ENCODE measurements at places on chromosomes 6 and 20. TPM values are rescaled to one million over a fixed set of nuclear protein-coding genes. Genes with fewer than 3 reads are reported as not detected.

The ROS1 gene
- total RNA-seq: 0.13 TPM

The BMP7 gene
- 0.72 TPM for total RNA-seq

The MLIP gene
- total RNA-seq: not detected

The SEMG1 gene
- total RNA-seq: not detected

The PPP1R16B gene
- total RNA-seq: 0.12 TPM

The VWA7 gene
- 2.0 TPM for total RNA-seq

The ADGRF5 gene
- not detected for total RNA-seq

The ARHGAP40 gene
- total RNA-seq: 0.02 TPM

The GGTLC1 gene
- not detected for total RNA-seq

The MYLK2 gene
- total RNA-seq: 0.35 TPM

The TOX2 gene
- total RNA-seq: 11.2 TPM

The GJA10 gene
- not detected for total RNA-seq

The PACRG gene
- not detected for total RNA-seq

The IRF4 gene
- 0.45 TPM for total RNA-seq

The PGC gene
- not detected for total RNA-seq

The DNAAF9 gene
- total RNA-seq: 4.8 TPM

The GHRH gene
- total RNA-seq: not detected

The MCCD1 gene
- not detected for total RNA-seq

The TUBB2B gene
- total RNA-seq: 13.4 TPM

The C6orf15 gene
- not detected for total RNA-seq

The CGA gene
- 0.21 TPM for total RNA-seq

The PAK5 gene
- not detected for total RNA-seq

The CALHM5 gene
- 0.04 TPM for total RNA-seq

The CDH26 gene
- 0.14 TPM for total RNA-seq

The IL17A gene
- not detected for total RNA-seq

The LATS1 gene
- 7.4 TPM for total RNA-seq

The MCHR2 gene
- not detected for total RNA-seq

The SAMD10 gene
- not detected for total RNA-seq

The UST gene
- total RNA-seq: 3.3 TPM

The SNX9 gene
- 24.9 TPM for total RNA-seq

The TGM3 gene
- total RNA-seq: 0.03 TPM

The ERVFRD-1 gene
- total RNA-seq: not detected

The TNF gene
- total RNA-seq: 0.09 TPM

The BHLHE23 gene
- not detected for total RNA-seq

The FGD2 gene
- not detected for total RNA-seq

The XKR7 gene
- total RNA-seq: not detected

The SOX4 gene
- 11.8 TPM for total RNA-seq

The ELOVL2 gene
- total RNA-seq: 6.8 TPM

The NCOA5 gene
- 20.8 TPM for total RNA-seq

The TMEM242 gene
- total RNA-seq: 6.9 TPM

The TPD52L1 gene
- total RNA-seq: 50.6 TPM

The DEFB124 gene
- total RNA-seq: not detected

The ZNF334 gene
- not detected for total RNA-seq

The GTSF1L gene
- not detected for total RNA-seq

The COL9A1 gene
- total RNA-seq: 0.05 TPM

The PTCRA gene
- not detected for total RNA-seq

The LINC00237 gene
- not detected for total RNA-seq

The CGAS gene
- 6.3 TPM for total RNA-seq

The RNF39 gene
- not detected for total RNA-seq

The NOX3 gene
- not detected for total RNA-seq

The ZNF318 gene
- 5.3 TPM for total RNA-seq

The PHACTR3 gene
- total RNA-seq: not detected

The HTR1B gene
- 0.18 TPM for total RNA-seq

The PRR18 gene
- total RNA-seq: 0.09 TPM

The PRDM13 gene
- 0.93 TPM for total RNA-seq

The ARHGAP18 gene
- 4.5 TPM for total RNA-seq

All from A549 treated with CORT108297 at 1 μM for 4 hours (cell line).